Stimulated activated CD8-positive, alpha-beta memory T cell treated with anti-CD3 and anti-CD28 coated beads, Interleukin-7, amount 100 ng/mL, for 1 hour (primary cell): ENCODE measurements at places on chromosomes 4 and X.

DNA sequence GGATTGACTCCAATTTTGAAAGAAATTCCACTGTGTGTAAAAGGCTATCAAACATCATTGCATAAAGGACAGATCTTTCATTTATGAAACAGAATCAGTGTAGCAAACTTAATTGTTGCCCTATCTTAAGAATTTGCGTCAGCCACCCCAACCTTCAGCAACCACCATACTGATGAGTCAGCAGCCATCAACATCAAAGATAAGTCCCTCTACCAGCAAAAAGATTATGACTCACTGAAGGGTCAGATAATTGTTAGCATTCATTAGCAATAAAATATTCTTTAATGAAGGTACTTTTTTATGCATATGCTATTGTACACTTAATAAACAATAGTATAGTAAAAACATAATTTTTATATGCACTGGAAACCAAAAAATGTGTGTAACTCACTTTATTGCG lies 15.8 kb upstream of the GRSF1 start:
- no peak for DNase-seq

- DNase-seq: no peak
These were observed 229.6 kb downstream of the UNC5C start for GRCh38 chr4:95319169-95319568.

GRCh38 chrX:133435544-133436124 lies 20.3 kb upstream of the GPC4 start:
- DNase-seq: no peak

DNA sequence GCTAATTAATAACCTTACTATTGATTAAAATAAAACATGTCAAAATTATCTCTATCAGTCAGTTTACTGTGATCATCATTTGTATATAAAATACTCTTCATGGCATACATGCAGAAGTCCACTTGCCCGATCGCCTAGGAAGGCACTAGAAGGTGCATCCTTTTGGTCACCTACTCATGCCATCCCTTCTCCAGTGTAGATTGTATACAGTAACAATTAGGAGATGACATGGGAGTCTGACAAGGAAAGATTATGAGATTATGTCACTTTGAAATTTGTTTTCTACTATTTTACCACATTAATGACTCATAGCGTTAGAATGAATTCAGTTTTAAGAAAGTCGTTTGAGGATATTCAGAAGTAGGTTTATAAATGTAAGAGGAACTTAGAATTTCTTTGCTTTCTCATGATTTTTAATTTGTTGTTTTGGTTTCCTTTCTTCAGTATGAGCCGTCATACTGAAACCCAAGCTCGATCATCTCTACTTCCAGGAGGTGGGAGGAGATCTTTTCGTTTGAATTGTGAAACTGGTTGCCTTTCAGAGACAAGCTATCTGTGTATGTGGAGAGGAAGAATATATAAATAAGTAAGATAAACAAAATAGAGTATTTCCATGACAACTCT lies 51.1 kb upstream of the UNC5C start:
- DNase-seq: no peak

- no peak for DNase-seq
These were observed 43.7 kb upstream of the FRMD7 start for GRCh38 chrX:132171478-132171877.

DNA sequence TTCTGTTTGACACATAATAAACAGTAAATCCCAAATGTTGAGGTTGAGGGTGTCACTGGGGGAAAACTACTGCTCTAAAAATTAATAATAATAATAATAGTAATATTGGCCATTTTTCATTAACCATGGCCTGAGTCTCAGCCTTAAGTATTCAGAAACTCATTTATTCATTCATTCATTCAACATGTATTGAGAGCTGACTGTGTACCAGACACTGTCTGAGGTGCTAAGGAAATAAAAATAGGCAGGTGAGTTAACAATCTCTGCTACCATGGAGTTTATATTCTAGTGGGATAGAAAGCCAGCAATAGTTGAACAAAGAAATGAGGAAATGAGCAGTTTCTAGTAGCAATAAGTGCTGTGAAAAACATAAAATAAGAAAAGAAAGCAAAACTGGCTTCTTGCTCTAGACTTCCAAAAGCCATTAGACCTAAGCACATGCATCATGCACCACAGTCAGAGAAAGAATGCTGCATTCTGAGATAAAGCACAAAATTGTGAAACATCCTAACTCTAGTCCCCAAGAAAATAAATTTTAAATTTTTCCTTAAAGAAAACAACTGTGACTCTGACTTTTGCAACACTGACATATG lies 278.7 kb downstream of the RCHY1 start:
- DNase-seq: no peak

- no peak for DNase-seq
These were observed 36.7 kb downstream of the PSAPL1 start for GRCh38 chr4:7398104-7398423.

GRCh38 chrX:129360175-129360574 lies 163.1 kb downstream of the SMARCA1 start:
- DNase-seq: no peak

GRCh38 chr4:25439918-25440477 lies 62.9 kb downstream of the ANAPC4 start:
- DNase-seq: peak; percentile 6
